ENCODE measurements at places on chromosomes 11 and 22.

DNA sequence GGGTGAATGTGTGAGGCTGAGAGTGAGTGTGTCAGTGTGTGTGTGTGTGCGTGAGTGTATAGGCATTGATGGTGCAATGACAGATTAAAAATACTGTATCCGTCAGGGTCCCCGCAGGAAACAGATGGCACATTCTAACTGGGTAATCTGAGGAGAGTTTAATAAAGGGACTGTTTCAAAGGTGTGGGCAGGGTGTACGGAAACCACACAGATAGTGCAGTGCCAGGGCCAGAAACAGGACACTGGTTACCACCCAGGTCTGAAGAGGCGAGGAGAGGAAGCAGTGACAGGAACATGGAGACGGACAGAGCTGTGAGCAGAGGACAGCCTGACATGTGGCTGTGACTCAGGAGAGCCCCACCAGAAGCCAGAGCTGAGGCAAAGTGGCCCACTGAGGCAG lies 16.5 kb downstream of the P2RX3 start:
- DNase-seq, result no peak

GRCh38 chr22:22069450-22070370 lies 87.1 kb upstream of the TOP3B start:
- no peak for DNase-seq

- DNase-seq, result no peak
These were observed 245.4 kb downstream of the DYNC2H1 start for GRCh38 chr11:103354656-103355055.

- no peak for DNase-seq
These were observed 58.0 kb upstream of the FGF3 start for GRCh38 chr11:69877235-69877634.

GRCh38 chr11:88683024-88683423 lies 345.5 kb upstream of the CTSC start:
- no peak for DNase-seq

DNA sequence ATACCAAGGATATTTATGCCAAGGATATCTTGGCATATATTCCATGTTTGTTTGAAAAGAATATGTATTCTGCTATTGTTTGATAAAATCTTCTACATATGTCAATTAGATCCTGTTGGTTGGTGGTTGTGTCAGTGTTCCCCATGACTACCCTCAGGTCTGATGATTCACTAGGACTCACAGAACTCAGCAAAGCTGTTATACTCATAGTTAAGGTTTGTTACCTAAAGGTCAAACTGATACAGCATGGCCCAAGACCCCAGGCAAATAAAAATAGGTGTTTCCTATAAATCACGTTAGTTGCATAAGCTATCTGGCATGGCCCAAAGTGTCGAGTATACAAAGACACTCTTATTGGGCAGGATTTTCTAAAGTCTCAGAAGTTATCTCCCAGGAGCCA lies 30.2 kb upstream of the B3GNT6 start:
- no peak for DNase-seq

- no peak for DNase-seq
These were observed 48.7 kb downstream of the LRRC32 start for GRCh38 chr11:76621868-76622267.

- DNase-seq, result peak; percentile 31
These were observed 4.7 kb downstream of the FEN1 start for GRCh38 chr11:61797263-61797944.

DNA sequence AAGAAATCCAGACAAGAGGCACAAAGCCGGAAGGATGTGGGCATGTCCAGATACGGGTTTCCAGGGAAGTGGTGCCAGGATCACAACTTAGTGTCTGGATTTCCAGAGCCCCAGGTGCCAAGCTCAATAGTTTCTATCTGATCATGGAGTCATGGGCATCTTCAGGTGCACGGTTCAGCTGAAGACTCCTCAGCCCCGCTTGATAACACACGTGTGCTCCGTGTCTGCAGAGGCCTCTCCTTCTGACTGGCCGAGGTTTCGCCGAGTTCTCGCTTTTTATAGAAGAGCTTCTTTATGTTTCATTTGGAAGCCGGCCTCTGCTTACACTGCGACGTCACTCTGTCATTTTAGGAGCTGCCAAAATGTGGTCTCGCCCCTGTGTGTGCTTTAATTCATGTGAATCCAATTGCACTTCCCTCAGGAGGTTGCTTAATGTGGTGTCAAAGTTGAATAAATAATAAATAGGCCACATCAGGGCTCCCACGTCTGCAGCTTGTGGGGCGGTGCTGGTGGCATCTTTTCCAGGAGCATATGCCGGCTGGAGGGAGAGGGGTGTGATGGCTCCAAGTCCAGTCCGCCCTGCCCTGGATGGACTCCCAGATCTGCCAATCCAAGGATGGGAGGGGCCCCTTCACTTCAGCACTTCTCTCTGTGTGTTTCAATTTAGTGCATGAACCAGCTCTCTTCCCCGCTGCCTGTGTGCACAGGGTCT lies 1410.8 kb downstream of the TBC1D22A start:
- DNase-seq, result no peak

DNA sequence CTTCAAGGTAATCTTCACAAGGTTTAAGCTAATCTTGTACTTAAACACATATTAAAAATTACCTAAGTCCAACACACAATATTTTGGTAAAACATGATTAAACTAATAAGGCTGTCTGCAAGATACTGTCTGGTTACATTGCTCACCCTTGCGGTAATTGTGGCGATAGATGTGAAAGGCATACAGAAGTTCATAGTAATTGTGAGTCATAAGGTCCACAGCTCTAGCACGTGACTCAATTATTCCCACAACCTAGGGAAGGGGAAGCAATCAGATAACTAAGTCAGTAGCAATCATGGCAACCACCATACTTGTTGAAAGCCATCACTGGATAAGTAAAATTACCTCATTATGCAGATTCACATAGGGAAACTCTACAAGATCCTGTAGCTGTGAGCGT lies 30.5 kb upstream of the FNBP4 start:
- DNase-seq, result no peak
